ENCODE measurements at places on chromosomes 6 and 20.

- no peak for DNase-seq
Measured at GRCh38 chr6:105056646-105057045, 99.7 kb downstream of the LIN28B start.

DNA sequence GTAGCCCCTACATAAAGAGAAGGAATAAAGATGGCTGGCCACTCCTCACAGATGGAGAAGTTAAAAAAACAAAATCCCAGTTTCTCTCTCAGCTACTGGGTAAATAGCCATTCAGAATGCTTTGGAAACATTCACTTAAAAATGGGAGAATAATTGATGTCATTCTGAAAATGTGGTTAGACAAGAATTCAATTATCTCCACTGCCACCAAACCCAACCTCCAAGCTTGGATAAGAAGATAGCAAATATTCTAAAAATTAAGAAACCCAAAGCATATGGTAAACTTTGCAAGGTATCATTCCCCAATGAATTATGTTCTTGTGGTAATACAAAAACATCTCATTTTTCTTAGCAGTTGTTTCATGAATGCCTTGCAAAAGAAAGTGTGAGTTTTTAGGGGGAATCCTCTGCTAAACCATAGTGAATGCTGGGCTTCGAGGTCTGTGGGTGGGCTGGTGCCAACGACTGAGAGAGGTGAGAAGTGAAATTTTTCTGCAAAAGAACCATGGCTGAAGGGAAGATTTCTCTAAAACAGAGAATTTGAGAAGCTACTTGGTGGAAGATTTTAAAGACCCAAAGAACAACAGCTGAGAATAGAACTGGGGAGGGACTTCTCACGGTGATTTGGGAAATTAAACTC lies 497.9 kb upstream of the JARID2 start:
- no peak for DNase-seq

DNA sequence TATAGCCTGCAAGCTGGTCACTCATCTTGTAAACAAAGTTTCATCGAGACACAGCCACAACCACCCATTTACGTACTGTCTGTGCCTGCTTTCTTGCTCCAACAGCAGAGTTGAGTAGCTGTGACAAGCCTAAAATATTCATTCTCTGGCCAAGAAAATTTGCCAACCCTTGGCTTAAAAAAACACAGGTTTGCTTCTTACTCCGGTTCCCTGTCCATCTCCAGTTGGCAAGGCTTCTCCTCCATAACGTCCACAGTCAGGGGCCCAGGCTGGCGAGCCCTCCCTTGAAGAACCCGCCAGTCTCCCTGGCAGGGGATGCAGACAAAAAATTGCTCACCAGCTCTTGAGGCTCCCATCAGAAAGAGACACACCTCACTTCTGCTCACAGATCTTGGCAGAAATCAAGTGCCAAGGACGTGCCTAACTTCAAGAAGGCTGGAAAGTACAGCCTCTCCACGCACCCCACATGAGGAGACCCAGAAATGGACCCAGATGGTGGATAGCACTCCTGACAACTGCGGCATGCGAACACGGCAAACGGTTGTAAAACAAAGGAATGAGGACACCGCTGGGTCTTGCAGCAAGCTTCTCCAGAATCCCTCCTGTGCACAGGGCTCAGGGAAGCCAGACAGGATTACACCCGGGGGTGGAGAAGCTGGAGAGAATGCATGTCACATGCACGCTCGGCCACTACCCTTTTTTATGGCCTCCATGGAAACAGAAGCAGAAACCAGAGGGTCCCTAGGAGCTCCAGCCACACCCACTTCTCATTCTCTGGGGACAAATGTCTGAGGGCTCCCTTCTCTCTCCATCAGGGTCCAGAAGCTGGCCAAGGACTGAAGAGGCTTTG lies 59.8 kb upstream of the SIRPA start:
- no peak for DNase-seq

DNA sequence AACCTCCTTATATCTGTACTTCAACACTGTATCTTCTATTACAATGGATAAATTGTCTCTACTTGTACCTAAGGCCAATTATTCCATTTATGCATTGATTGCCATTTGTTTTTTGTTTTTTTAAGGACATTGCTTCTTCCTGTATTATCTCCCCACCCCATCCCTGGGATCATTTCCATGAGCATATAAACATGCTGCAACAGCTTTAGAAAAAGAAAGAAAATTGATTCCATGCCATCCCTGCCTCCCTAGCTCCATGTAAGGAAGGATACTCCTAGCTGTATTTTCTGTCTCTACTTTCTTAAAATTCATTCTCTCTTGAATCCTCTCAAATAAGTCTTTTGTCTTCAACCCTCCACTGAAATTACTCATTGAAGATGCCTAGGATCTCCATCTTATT lies 101.8 kb upstream of the SIM1 start:
- no peak for DNase-seq

- no peak for DNase-seq
Measured at GRCh38 chr6:16146527-16146955, 17.7 kb downstream of the MYLIP start.

- peak; percentile 37 for DNase-seq
Measured at GRCh38 chr6:21845018-21845417, 251.5 kb downstream of the SOX4 start.

- DNase-seq, result no peak
Measured at GRCh38 chr20:2899243-2899642, 26.0 kb downstream of the PTPRA start.

GRCh38 chr20:37249304-37249703 lies 12.3 kb downstream of the GHRH start:
- DNase-seq, result no peak

DNA sequence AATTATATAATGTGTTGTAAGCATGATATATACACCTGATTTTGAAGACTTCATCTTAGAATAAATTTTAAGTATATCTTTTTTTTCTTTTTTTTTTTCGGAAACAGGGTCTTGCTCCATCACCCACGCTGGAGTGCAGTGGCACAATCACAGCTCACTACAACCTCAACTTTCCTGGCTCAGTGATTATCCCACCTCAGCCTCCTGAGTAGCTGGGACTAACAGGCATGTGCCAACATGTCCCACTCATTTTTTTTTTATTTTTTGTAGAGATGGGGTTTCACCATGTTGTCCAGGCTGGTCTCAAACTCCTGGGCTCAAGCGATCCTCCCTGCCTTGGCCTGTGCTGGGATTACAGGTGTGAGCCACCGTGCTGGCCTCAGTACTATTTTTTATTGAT lies 17.1 kb downstream of the VPS52 start:
- no peak for DNase-seq

- DNase-seq, result no peak
Measured at GRCh38 chr20:32580970-32581838, 3.9 kb downstream of the NOL4L start.

GRCh38 chr6:39195792-39196385 lies 33.4 kb downstream of the KCNK5 start:
- no peak for DNase-seq

DNA sequence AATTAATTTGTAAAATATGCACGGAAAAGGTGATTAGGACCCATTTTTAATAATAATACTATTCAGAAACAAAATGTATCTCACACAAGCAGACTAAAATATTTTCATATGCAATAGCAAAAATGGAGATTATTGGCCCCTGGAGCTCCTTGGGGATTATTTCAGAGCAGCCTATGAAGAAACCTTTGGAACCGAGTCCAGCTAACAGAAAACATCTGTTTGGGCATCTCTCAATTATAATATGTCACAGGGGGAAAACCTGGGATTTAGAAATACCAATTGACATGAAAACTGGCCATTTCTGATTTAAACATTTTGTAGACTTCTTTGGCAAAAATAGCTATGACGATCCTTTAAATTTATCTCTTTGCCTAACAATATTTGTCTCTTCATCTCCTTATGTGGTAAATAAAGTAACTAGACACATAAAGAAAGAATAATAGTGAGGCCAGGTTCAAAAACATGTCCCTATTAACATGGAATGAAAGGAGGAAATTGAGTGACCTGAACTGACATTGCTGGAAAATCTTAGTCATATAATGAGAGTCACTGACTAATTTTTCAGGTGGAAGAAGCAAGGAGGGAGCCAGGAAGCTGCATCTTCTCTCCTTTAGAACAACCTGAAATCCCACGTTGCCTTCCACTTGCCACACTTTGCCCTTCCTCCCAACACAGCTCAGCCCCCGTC lies 199.0 kb downstream of the SOD2 start:
- no peak for DNase-seq

DNA sequence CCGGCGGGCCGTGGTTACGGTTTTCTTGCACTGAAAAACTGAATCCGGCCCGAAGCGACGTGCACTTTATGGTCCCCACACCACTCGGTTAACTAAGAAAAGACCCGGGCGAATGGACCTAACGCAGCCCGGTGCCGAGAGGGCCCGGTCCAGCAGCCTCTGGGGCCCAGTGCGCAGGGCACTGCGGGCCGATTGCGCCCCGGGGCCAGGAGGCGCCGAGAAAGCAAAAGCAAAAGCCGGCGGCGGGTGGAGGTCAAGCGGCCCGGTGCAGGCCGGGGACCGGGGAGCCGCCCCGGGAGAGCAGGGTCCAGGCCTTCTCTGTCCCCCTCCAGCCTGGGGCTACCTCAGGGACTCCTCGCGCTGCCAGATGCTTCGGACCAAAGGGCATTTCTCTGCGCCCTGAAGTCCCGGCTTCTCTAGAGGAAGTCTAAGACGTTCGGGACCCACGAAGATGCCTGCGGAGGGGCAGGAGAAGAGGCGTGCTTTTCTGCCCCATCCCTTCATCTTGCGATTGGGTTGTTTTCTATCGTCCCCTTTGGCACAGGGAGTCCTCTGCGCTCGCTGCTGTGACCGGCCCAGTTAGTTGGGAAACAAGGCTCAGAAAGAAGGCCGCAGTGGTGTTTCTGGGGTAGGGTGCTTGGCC lies 4.4 kb downstream of the FOXF2 start:
- no peak for DNase-seq

GRCh38 chr6:39923394-39923793 lies 10.9 kb downstream of the MOCS1 start:
- DNase-seq, result peak; percentile 57

- DNase-seq, result no peak
Measured at GRCh38 chr6:105397987-105398386, 4.9 kb downstream of the PREP start.

GRCh38 chr6:15985379-15985959 lies 143.4 kb upstream of the MYLIP start:
- no peak for DNase-seq

DNA sequence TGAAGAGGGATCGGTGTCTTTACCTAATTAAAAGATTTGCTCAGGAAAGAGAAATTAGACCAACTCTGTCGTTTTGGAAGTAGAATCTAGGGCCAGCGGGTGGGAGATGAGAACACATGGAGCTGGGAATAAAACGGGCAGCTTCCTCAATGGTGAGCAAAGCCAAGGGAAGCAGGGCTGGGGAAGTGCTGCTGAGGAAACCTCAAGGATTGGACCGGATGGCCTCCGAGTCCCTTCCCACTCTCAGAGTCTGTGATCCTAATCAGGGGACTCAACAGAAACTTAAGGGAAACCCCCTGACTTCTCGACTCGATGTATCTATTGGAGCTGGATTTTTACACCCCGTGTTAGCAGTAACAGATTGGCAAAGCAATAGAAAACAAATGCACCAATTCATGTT lies 10.8 kb downstream of the GCNT2 start:
- DNase-seq, result no peak

DNA sequence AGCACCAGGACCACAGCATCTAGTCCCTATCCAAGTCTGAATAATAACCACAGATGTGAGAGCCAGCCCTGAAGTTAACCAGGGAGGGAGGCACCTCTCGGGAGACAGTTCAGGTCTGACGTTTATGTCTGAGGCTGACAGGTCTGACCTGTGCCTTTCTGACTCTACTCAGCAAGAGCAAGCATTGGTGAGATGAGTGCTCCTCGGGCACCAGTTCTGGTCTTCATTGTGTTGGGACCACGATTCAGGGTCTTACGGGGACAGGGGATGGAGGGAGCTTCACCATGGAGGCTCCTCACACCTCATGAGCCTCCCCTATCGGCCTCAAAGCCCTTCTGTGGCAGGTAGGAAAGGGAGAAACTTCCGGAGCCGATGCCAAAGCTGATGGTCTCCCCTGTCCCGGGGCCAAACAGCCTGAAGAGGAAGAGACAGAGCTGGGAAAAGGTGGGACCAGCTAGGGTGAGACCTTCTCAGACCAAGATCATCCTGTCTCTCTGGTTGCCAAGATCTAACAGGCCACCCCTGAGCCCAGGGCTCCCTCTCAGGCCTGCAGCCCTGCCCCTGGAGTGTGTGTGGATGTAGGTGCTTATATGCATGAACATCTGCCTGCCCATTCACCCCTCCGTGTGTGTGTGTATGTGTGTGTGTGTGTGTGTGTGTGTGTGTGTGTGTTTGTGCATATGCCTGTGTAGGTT lies 170.5 kb downstream of the VEGFA start:
- no peak for DNase-seq

GRCh38 chr6:49676671-49677281 lies 36.6 kb downstream of the CRISP2 start:
- DNase-seq, result no peak

DNA sequence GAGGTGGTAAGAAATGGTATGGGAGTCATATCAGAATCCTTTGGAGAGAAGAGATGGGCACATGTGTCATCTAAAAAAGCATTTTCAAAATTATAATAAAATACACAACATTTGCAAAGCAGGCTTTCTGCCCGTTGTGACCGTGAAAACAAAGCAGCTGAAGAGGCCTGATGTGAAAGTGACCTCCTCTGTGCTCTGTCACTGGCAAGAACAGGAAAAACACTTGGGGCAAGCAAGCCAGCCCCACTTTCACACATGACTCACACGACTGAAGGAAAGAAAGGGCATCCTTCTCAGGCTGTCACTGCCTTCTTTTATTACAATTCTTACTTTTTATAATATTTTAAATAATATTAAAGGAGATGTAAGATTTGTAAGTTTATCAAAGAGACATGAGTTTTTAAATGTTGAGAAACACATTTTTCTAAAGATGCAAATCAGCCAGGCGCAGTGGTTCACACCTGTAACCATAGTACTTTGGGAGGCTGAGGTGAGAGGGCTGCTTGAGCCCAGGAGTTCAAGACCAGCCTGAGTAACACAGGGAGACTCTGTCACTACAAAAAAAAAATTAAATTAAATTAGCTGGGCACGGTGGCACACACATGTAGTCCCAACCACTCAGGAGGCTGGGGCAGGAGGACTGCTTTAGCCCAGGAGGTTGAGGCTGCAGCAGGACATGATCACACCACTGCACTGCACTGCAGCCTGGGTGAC lies 143.7 kb downstream of the BTBD9 start:
- no peak for DNase-seq

- no peak for DNase-seq
Measured at GRCh38 chr20:44590980-44591778, 8.8 kb downstream of the PKIG start.

DNA sequence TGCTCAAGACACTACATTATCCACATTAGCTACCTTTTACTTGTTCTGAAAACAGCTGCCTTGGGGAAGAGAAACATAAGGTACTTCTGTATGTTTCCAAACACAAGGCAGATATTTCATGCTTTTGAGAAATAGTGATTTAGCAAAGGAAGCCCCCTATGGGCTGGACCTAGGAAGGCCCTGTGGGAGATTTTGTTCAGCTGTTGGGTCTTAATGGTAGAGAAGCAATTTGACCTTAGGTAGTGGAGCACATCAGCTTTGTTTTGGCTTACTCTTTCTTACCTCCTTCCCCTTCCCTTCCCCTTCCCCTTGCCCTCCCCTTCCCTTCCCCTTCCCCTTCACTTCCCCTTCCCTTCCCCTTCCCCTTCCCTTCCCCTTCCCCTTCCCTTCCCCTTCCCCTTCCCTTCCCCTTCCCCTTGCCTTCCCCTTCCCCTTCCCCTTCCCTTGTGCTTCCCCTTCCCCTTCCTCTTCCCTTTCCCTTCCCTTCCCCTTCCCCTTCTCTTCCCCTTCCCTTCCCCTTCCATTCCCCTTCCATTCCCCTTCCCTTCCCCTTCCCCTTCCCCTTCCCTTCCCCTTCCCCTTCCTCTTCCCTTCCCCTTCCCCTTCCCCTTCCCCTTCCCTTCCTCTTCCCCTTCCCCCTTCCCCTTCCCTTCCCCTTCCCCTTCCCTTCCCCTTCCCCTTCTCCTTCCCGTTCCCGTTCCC lies 84.6 kb downstream of the ANKS1A start:
- DNase-seq, result no peak
